ENCODE measurements at places on chromosomes 12 and 14. TPM values are rescaled to one million over a fixed set of nuclear protein-coding genes. Genes with fewer than 3 reads are reported as not detected.

DNA sequence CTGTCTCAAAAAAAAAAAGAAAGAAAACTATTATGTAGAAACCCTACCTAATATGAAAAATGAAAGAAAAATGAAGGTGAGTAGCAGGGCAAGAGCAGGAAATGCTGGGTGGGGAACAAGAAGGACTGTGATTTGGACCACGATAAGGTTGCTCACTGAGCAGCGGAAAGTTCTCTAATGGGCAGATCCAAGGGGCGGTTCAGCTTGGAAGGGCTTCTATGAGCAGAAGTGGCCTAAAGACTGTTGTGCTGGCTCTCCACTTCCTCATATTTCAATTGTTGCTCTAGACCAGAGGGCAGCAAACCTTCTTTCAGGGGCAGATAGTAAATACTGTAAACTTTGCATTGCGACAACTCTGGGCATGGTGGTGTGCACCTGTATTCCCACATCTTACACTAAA lies 16.3 kb upstream of the NFYB start:
- DNase-seq, result no peak

DNA sequence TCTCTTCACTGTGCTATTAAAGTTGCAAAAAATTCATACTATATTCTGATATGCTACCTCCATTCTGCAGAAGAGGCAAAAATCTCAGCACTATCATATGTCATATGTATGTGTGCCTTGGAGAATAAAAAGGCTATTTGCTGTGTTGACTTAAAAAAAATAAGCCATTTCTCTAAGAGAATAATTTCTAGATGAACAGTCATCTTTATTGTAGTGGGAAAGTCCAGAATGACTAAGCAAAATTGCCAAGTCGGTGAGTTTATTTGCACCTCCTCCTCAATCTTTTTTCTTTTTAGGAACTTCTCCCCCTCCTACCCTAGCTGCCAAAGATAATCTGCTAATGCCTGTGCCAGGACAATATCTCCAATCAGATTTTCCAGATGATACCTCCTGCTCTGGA lies 353.8 kb upstream of the FAR2 start:
- no peak for DNase-seq

DNA sequence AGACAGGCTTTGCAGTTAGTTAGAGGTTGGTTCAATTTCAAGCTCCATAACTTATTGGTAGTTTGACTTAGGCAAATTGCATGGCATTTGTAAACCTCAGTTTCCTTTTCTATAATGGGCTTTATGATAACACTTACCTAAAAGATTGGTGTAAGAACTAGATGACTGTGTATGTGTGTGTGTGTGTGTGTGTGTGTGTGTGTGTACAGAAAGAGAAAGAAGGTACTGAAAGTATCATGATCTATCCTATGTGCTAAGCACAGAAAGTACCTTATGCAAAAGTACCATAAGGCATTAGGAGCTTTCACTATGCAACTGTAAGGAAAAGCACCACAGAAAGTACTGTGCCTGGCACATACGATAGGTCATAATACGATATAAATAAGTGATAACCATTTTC lies 304.3 kb upstream of the KITLG start:
- no peak for DNase-seq

The DTX1 gene
- polyA plus RNA-seq, result 5.9 TPM

DNA sequence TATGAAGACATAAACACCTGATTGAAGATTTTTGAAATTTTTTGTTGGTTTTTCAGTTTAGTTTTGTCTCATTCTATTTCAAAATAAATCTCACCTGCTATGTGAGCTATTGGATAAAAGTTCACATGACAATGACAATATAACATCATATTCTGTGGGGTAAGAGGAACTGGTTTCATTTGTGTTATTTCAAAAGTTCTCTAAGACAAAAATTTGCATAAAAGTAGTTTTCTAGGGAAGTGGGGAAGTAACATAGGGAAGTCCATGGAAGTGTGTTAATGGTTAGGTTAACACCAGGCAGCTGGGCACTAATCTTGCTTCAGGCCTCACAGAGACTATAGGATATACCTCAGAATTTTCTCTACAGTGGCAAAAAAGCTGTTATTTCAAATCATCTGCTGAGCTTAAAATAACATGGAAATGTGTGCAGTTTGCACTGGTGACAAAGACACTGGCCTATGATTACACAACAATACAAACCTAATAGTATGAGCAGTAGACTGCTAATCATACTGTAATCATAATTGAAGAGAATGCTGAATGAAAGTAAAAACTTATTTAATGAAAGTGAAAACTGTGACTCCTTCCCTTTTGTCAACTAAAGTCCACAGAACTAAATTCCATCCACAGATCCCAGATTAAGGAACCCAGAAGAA lies 710.6 kb upstream of the TMEM132C start:
- no peak for DNase-seq

GRCh38 chr12:127238107-127238506 lies 1028.9 kb upstream of the TMEM132C start:
- no peak for DNase-seq

The ESPL1 gene
- polyA plus RNA-seq, result 5.1 TPM

GRCh38 chr12:102050660-102051430 lies 10.9 kb downstream of the WASHC3 start:
- no peak for DNase-seq

The RHOJ gene
- 23.4 TPM for polyA plus RNA-seq

DNA sequence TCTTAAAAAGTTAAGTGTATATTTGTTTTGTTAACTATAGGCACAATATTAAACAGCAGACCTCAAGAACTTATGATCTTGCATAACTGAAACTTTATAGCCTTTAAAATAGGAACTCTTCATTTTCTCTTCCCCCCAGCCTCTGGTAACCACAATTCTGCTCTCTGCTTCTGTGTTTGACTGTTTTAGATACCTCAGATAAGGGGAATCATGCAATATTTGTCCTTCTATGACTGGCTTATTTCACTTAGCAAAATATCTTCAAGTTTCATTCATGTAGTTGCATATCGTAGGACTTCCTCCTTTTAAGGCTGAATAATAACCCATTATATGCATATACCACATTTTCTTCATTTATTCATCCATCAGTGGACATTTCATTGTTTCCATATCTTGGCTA lies 131.3 kb downstream of the PTPRO start:
- no peak for DNase-seq

The FGD6 gene
- 3.4 TPM for polyA plus RNA-seq

The MYF5 gene
- polyA plus RNA-seq, result 29.5 TPM

GRCh38 chr12:29552324-29552927 lies 54.9 kb upstream of the OVCH1 start:
- peak; percentile 32 for DNase-seq

DNA sequence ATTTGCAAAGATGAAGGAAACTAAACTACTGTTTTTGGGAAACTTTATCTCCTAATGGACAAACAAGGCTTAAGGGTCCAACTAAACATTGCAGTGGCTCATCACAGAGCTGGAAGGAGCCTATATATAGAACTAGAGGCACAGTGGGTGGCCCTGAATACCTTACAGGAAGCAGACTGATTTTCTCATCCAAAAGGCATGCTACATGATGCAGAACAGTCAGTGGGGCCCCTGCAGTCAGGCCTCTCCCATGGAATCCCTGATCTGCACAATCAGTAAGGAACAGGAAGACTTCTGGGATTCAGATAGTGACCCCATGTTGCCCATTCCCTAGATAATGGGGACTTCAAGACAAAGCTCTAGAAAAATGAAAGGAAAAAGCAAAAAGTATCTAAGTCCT lies 1.9 kb upstream of the LLPH start:
- DNase-seq, result no peak

- no peak for DNase-seq
Observed at GRCh38 chr14:93978735-93979134, 2.4 kb upstream of the ASB2 start.

DNA sequence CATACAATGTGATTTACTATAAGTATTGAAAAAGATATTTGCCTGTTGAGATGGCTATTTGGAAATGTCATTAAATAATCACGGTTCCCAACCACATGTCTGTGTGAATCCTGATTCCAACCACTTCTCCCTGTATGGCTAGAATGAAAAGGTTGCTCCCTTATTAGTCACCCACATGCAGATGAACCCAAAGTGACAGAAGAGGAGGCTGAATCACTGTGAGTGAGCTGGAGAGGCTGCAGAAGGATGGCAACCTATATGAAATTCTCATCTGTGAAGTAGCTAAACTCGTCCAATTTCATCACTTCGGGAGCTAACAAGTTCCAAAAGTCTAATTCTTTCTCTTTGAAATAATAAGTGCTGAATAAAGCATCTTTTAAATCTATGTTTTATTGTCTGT lies 300.5 kb downstream of the PRKD1 start:
- no peak for DNase-seq

DNA sequence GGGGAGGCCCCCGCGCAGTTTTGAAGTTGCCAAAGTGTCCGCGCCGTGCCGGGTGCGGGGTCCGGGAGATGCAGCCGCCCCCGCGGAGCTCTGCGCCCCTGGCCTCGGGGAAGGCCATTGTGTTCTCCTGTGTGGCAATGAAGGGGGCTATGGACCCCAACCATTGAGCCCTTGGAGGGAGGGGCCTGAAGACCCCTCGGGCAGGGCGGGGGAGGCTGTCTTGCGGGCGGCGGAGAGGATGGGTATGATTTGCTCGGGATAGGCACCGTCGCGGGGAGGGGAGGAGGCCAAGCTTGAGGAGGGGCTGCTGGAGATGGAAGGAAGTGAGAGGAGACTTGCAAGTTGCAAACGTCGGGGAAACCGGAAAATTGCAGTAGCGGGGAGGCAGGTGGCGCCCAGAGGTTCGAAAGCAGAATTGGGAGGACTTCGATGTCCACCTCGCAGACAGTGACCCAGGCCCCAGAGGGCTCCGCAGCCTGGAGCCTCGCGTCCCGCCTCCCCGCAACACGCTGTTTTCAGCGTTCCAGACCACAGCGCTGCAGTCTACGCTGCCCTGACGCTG lies 25.4 kb downstream of the BCL11B start:
- DNase-seq, result no peak

DNA sequence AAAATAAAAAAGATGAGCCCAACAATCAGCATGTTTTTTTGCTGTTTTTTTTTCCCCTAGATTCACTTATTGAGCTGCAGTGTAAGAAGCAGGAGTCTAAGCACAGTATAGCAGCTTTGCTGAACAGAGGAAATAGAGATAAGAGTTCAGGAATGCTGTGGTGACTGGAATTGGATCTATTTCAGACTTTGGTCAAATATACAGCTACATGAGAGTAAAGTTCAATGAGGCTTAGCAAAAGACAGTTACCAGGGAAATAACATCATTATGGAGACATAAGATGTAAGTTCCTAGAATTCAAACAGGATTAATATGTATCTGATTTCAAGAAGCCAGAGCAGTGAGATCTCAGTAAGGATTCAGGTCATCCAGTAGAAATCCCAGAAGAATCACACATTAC lies 613.0 kb downstream of the RPS29 start:
- no peak for DNase-seq

The CCDC175 gene
- not detected for polyA plus RNA-seq

- no peak for DNase-seq
Observed at GRCh38 chr14:42687421-42687820, 1080.7 kb downstream of the LRFN5 start.

DNA sequence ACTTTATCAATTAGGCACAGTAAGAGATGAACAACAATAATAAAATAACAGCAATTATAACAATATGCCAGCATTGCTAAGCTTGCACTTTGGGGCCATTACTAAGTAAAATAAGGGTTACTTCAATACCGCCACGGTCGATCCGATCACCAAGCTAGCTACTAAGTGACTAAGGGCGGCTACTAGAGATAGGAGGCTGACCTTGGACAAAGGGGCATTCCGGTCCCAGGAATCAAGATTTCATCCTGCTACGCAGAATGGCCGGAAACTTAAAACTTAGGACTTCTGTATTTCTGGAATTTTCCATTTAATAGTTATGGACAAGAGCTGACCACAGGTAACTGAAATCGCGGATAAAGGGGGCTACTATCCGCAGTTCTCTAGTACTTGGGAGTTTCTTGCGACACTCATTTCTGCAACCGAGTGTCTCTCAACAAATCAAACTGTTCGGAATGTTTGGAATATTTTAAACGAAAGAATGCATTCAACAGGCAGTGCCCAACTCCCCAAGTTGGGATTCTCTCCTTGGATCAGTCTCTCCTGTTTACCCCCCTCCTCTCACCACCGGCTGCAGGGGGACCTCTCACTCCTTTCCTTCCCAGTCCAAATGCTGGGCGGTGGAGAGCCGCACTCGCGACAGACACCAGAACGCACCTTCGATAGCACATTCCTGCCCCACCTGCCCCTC lies 650 bp downstream of the HEBP1 start:
- DNase-seq, result peak; percentile 26

GRCh38 chr14:63993992-63994391 lies 141.2 kb downstream of the SYNE2 start:
- DNase-seq, result no peak

The ACVRL1 gene
- polyA plus RNA-seq, result 52.0 TPM

The VRTN gene
- not detected for polyA plus RNA-seq

GRCh38 chr12:14993117-14993516 lies 20.3 kb downstream of the PDE6H start:
- DNase-seq, result no peak

GRCh38 chr12:120666571-120667390 lies 20.2 kb upstream of the MLEC start:
- DNase-seq, result peak; percentile 63

- no peak for DNase-seq
Observed at GRCh38 chr14:99213527-99213971, 58.4 kb downstream of the BCL11B start.

All from hindlimb muscle (tissue), 1 donor.